Naive thymus-derived CD8-positive, alpha-beta T cell (primary cell): ENCODE measurements at places on chromosomes 1 and 21.

DNA sequence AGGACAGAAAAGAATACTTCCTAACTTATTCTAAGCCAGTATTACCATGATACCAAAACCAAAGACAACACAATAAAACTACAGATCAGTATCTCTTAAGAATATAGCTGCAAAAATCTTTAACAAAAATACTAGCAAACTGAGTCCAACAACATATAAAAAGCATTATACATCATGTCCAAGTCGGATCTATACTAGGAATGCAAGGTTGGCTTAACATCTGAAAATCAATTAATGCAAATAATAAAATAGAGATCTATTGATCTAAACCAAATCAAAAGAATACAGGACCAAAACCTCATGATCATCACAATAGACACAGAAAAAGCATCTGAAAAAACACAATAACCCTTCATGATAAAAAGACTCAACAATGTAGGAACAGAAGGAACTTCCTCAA, 18.9 kb downstream of the TAF1A start:
- H3K4me1 ChIP-seq = peaks cover 9% of the 10 kb centered on the region
- H3K4me3 ChIP-seq = no peak overlapping the region
- no peaks in the 10 kb centered on the region for H3K27me3 ChIP-seq

GRCh38 chr1:10755970-10756521, 40.4 kb downstream of the CASZ1 start:
- peak; percentile 76 for DNase-seq
- H3K4me3 ChIP-seq = peak overlapping the region; percentile 26
- H3K36me3 ChIP-seq = no peaks in the 10 kb centered on the region
- H3K27me3 ChIP-seq = no peaks in the 10 kb centered on the region
- no peak overlapping the region for H3K27ac ChIP-seq

DNA sequence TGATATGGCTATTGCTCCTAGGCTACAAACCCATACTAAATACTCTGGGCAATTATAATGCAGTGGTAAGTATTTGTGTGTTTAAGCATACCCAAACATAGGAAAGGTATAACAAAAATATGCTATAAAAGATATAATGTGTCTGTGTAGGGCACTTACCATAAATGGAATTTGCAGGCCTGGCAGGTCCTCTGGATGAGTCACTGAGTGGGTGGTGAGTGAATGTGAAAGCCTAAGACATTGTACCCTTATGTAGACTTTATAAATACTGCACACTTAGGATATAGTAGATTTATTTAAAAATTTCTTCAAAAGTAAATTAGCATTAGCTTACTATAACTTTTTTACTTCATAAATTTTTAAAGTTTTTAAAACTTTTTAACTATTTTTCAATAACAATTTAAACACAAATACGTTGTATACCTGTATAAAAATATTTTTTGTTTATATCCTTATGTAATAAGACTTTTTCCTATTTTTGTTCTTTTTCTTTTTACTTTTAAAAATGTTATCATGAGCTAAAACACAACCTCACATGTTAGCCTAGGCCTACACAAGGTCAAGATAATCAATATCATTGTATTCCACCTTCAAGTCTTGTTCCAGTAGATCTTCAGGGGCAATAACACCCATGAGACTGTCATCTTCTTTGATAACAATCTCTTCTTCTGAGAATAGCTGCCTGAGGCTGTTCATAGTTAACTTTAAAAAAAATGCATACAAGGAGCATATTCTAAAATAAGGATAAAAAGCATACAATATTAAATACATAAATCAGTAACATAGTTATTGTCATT, 306.3 kb upstream of the RGS18 start:
- no peaks in the 10 kb centered on the region for H3K4me1 ChIP-seq
- H3K36me3 ChIP-seq = no peaks in the 10 kb centered on the region
- DNase-seq = no peak
- H3K27me3 ChIP-seq = no peaks in the 10 kb centered on the region
- H3K4me3 ChIP-seq = no peak overlapping the region

DNA sequence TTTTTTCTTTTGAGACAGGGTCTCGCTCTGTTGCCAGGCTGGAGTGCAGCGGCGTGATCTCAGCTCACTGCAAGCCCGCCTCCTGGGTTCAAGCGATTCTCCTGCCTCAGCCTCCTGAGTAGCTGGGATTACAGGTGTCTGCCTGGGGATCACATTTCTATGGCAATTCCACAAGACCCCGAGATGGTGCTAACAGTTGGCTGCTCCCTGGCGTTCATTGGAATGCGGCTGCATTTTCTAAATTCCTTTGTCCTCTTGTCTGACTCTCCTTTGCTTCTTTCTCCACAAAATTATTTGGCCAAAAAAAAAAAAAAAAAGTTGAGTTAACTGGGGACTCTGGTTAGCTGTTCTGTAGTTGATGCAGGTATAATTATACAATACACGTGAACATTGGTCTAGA, 176.4 kb downstream of the ETS2 start:
- H3K36me3 ChIP-seq = no peaks in the 10 kb centered on the region
- peaks cover 10% of the 10 kb centered on the region for H3K4me1 ChIP-seq
- no peak overlapping the region for H3K27ac ChIP-seq
- no peak overlapping the region for H3K4me3 ChIP-seq

DNA sequence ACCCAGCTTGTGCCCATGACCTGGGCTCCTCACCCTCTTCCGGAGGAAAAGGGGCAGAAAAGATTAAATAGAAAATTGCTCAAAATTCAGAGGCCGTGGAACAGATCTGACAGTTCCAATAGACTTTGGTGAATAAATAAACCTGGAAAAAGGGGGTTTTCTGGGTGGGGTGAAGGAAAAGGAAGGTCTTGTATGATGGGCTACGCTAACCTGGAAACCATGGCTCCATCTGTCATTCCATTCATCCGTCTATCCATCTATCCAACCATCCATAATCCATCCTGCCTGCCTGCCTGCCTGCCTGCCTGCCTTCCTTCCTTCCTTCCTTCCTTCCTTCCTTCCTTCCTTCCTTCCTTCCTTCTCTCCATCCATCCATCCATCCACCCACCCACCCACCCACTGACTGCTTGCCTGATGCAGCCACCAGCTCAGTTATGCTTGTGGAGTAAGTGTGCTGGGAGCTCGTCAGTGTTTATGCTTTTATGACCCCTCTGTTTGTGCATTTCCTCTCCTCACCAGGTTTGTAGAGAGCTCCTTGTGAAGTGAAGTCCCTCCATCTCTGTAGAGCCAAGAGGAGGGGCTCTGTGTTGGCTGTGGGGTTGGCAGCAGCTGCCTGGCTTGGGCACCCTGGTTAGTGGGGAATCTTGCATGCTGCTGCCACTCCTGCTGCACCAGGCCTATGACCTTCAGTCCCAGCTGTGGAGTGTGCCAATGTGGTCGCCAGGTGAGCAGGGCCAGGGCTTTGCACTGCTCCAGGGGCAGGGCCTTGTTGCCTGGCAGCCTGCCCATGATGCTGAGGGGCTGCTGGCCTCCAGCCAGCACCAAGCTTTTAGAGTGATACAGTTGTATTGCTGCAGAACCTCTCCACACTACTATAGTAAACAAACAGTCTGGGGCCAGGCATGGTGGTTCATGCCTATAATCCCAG, 16.0 kb upstream of the POU3F1 start:
- no peak overlapping the region for H3K4me3 ChIP-seq
- H3K4me1 ChIP-seq = no peaks in the 10 kb centered on the region
- H3K36me3 ChIP-seq = no peaks in the 10 kb centered on the region
- no peak for DNase-seq
- no peak overlapping the region for H3K27ac ChIP-seq
- H3K27me3 ChIP-seq = peaks cover 32% of the 10 kb centered on the region

DNA sequence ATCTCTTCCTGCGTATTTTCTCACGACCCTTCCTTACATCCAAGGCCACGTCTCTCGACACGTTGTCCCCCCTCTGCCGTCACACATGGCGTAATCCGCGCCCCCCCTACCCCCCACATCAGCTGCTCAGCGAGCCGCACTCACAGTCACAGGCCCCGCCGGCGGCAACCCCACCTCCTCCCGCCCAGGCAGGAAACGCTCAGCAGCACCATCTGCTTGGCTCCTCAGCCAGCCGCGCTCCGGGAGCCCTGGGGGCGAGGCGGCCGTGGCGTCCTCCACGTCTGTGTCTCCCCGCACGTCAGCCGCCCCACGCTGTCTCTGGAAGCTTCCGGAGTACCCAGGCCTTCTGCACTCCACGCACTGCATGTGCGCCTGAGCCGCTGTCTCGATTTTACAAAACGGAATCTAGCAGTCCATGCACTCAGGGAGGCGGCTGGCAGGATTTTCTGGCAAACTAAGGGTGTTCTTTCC, 64.6 kb downstream of the SIK1 start:
- peak; percentile 95 for DNase-seq
- H3K4me3 ChIP-seq = peak overlapping the region; percentile 88
- H3K4me1 ChIP-seq = peaks cover 24% of the 10 kb centered on the region

DNA sequence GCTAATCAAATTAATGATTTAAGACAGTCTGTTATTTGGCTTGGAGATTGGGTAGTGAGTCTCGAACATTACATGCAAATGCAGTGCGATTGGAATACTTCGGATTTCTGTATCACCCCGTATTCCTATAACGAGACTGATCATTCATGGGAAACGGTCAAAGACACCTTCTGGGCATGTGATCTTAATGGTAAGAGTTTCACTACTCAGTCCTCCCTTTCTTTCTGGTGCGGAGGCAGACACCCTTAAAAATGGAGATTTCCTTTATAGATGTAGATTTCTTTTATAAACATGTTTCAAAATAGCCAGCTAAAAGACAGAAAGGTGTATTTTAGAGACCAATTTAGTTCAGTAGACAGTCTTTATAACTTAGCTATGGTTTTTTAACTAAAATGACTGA, 74.4 kb downstream of the HS2ST1 start:
- no peak overlapping the region for H3K27ac ChIP-seq
- H3K27me3 ChIP-seq = no peaks in the 10 kb centered on the region
- peaks cover 6% of the 10 kb centered on the region for H3K4me1 ChIP-seq
- no peak for DNase-seq
- no peak overlapping the region for H3K4me3 ChIP-seq

DNA sequence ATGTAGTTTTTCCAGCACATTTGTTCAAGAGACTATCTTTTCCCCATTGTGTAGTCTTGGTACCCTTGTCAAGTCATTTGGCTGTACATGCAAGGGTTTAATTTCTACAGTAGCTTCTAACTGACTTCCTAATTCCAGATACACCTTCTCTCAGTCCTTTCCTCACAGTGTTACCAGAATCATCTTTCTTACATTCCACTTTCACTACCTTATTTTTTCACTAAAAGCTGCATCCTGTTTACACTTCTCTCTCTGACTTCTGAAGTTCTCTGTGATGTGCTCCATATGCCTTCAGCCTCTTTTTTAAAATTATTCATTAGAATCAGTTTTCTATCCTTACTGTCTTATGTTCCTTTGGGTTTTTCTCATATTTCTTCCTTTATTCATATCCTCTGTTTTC, 57.1 kb upstream of the RWDD3 start:
- H3K27me3 ChIP-seq = peaks cover 10% of the 10 kb centered on the region
- H3K4me1 ChIP-seq = no peaks in the 10 kb centered on the region
- H3K36me3 ChIP-seq = no peaks in the 10 kb centered on the region
- H3K27ac ChIP-seq = no peak overlapping the region
- no peak for DNase-seq
- H3K4me3 ChIP-seq = no peak overlapping the region

DNA sequence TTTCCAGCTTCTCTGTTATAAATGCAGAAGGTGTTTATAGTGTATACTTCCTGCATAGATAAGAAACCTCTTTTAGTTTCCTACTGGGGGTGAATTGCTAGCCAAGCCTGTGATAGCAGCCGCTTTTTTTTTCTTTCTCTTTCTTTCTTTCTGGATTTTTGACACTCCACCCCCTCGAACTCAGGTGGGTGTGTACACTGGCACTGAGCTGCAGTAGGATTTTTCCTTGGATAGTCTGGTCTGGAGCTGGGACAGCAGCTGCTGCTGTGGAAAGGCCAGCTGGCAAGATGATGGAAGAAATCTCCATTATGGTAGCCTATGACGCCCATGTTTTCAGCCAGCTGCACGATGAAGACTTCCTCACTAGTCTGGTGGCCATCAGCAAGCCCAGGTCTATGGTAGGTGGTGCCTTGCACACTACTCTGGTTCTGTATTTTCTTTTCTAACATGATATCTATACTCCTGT, 122.5 kb upstream of the CACYBP start:
- H3K4me3 ChIP-seq = no peak overlapping the region
- no peak for DNase-seq
- H3K4me1 ChIP-seq = peaks cover 10% of the 10 kb centered on the region
- H3K36me3 ChIP-seq = no peaks in the 10 kb centered on the region
- peak overlapping the region; percentile 1 for H3K27ac ChIP-seq
- no peaks in the 10 kb centered on the region for H3K27me3 ChIP-seq

DNA sequence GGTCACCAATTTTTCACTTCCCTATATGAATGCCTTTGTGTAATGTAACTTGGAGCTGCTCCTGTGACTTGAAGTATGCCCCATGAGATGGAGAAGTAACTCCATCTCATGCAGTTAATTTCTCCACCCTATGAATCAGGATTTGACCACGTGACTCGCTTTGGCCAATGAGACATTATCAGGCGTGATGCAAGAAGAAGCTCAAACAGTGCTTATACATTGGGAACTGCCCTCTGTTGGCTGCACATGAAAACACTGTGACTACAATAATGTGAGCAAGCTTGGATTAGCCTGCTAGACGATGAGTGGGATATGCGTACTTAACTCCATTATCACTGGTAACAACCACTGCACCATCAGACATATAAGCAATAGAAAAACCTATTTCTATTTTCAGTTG, 684.4 kb downstream of the PLA2G4A start:
- no peaks in the 10 kb centered on the region for H3K27me3 ChIP-seq
- H3K27ac ChIP-seq = no peak overlapping the region
- DNase-seq = no peak
- H3K36me3 ChIP-seq = no peaks in the 10 kb centered on the region
- H3K4me1 ChIP-seq = no peaks in the 10 kb centered on the region

DNA sequence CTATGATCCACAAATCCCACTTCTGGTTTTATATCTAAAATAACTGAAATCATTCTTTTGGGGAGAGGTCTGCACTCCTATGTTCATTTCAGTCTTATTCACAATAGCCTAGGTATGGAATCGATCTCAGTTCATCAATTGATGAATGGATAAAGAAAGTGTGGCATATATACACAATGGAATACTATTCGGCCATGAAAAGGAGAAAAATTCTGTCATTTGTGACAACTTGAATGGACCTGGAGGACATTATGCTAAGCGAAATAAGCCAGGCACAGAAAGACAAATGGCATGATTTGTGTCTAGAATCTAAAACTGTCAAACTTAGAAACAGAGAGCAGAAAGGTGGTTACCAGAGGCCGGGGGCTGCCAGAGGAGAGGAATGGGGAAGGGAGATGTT, 5.4 kb upstream of the KRTAP10-8 start:
- peaks cover 14% of the 10 kb centered on the region for H3K36me3 ChIP-seq
- no peak overlapping the region for H3K27ac ChIP-seq
- H3K4me3 ChIP-seq = no peak overlapping the region

DNA sequence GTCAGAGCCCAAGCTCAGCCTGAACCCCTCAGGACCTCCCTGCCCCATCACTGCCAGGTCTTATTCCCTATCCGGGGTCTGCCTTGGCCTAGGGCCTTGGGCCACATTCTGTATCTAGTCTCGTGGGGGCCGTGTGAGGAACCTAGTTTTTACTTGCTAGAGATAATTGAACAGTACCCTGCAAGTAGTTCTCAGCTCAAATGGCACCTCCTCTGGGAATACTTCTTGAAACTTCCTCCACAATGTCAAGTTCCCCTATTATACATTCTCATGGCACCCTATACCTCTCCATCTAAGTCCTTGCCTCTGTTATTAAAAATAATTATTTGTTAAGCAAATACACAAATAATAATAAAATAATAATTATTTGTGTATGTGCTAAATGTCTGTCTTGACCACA, 32.9 kb upstream of the CSF1 start:
- no peak for DNase-seq
- no peak overlapping the region for H3K27ac ChIP-seq
- peaks cover 15% of the 10 kb centered on the region for H3K4me1 ChIP-seq
- peaks cover 2% of the 10 kb centered on the region for H3K27me3 ChIP-seq

GRCh38 chr1:93651695-93652094, 29.9 kb downstream of the BCAR3 start:
- no peaks in the 10 kb centered on the region for H3K36me3 ChIP-seq
- no peak overlapping the region for H3K27ac ChIP-seq
- no peak for DNase-seq
- H3K27me3 ChIP-seq = no peaks in the 10 kb centered on the region
- H3K4me3 ChIP-seq = no peak overlapping the region
- no peaks in the 10 kb centered on the region for H3K4me1 ChIP-seq
